ENCODE measurements at places on chromosomes 6 and 20. TPM values are rescaled to one million over a fixed set of nuclear protein-coding genes. Genes with fewer than 3 reads are reported as not detected.

DNA sequence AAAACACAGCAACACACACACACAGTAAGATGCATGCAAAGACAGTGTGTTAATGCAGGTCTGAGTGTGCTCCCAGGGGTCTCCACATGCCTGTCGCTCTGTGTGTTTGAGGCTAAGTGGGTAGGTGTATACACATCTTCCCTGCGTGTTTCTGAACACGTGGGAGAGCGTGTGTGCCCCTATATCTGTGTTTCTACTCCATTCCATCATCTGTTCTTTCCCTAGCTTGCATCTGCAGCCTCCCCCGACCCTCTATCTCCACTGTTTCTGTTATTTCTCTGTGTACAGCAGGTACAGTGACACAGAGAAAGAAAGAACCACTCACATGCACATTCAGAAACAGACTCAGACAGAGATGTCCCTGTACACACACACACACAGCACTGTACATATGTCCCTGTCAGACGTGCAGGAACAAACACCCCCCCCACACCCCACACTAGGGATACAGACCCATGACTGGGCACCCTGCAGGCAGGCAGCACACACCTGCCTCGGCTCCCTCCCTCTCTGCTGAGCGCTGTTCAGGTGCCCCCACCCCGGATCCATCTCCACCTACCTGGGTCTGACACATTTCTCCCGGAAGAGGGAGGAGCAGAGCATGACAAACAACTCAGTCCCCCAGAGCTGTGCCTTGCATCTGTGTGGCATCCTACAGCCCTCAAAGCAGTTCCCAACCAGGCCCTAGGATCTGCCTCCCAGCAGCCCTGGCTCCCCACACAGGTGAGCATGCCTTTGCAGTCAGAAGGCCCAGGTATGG lies 27.6 kb downstream of the KCNK15 start:
- H3K4me3 ChIP-seq, result no peak overlapping the region
- H3K4me1 ChIP-seq, result no peaks in the 10 kb centered on the region
- no peak for DNase-seq
- H3K27ac ChIP-seq, result no peak overlapping the region
- H3K27me3 ChIP-seq, result no peaks in the 10 kb centered on the region

DNA sequence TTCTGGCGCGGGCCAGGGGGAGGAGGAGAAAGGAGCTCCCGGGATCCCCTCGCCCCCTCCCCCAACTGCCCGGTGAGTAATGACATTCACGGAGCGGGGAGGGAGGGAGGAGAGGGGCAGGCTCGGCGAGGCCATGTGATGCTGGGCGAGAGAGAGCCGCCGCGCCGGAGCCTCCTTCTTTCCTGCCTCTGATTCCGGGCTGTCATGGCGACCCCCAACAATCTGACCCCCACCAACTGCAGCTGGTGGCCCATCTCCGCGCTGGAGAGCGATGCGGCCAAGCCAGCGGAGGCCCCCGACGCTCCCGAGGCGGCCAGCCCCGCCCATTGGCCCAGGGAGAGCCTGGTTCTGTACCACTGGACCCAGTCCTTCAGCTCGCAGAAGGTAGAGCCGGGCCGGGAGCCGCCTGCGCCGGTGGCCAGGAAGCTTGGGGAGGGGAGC lies at the start of gene GDAP1L1:
Gene GDAP1L1, plus strand, starts transcription at position 178 of the 441 bp plus-strand sequence. Its CDS starts 27 bp downstream, at position 205.
- H3K27me3 ChIP-seq, result no peaks in the 10 kb centered on the region
- H3K36me3 ChIP-seq, result no peaks in the 10 kb centered on the region
- H3K27ac ChIP-seq, result no peak within 1 kb of the TSS
- no peak for DNase-seq
- no peaks in the 10 kb centered on the region for H3K4me1 ChIP-seq

DNA sequence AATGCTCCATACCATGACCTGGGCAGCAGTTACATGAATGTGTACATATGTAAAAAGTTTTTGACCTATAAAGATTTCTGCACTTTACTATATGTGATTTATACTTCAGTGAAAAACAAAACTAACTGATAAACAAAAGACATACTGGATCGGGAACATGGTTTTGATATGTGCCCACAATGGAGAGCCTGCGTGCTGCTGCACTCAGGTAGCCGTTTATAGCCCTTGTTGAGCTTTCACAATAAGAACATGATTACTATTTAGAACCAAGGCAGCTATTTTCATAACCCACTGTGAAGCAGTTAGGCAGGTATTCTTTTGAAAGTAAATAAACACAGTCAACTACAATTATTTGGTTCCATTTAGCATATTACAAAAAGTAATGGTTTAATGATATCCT lies 195.9 kb upstream of the RAB32 start:
- H3K27me3 ChIP-seq, result no peaks in the 10 kb centered on the region
- H3K4me1 ChIP-seq, result no peaks in the 10 kb centered on the region
- H3K36me3 ChIP-seq, result no peaks in the 10 kb centered on the region
- H3K27ac ChIP-seq, result no peak overlapping the region

- no peaks in the 10 kb centered on the region for H3K4me1 ChIP-seq
- no peaks in the 10 kb centered on the region for H3K27me3 ChIP-seq
- H3K27ac ChIP-seq, result no peak overlapping the region
These were observed 48.0 kb upstream of the VSX1 start for GRCh38 chr20:25129908-25130307.

GRCh38 chr20:63657260-63657936 lies 714 bp upstream of the RTEL1 start:
- peaks cover 10% of the 10 kb centered on the region for H3K4me1 ChIP-seq
- H3K27me3 ChIP-seq, result no peaks in the 10 kb centered on the region
- no peak for DNase-seq
- no peaks in the 10 kb centered on the region for H3K36me3 ChIP-seq

The GSTA1 gene
- total RNA-seq, result 11.2 TPM
